ENCODE measurements at places on chromosomes 6 and 20.

DNA sequence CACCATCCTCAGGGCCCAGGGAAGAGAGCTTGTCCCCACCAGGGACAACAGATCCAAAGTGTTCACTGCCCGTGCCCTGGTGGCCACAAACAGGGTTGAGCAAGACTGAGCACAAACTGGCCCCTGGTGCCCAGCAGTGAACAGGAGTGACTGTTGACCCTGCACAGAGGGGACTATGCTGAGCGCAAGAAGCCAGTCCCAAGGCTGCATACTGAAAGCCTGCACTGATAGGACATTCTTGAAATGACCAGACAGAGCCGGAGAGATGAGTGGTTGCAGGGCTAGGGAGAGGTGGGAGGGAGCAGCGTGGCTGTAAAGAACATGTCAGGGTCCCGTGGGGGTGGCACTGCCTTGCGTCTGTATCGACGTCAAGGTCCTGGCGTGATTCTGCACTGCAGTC lies 2.9 kb upstream of the FNDC11 start:
- no peak for DNase-seq

DNA sequence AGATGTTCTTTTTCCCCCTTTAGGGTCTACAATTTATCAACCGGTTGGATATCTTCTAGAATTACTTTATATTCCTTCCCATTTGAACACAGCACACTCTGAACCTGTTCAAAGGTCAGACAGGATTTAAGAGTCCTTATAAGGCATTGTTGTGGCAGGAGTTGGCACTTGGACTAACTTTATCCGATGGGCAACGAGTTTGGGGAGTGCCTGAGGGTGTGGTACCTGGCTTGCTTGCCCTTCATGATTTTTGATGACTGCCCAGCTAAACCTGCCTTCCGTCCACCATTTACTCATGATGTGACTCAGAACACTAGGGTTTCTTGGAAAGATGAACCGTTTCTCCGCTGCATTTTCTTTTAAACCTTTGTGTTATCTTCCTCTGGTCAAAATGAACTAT lies 285.2 kb downstream of the FOXC1 start:
- no peak for DNase-seq

DNA sequence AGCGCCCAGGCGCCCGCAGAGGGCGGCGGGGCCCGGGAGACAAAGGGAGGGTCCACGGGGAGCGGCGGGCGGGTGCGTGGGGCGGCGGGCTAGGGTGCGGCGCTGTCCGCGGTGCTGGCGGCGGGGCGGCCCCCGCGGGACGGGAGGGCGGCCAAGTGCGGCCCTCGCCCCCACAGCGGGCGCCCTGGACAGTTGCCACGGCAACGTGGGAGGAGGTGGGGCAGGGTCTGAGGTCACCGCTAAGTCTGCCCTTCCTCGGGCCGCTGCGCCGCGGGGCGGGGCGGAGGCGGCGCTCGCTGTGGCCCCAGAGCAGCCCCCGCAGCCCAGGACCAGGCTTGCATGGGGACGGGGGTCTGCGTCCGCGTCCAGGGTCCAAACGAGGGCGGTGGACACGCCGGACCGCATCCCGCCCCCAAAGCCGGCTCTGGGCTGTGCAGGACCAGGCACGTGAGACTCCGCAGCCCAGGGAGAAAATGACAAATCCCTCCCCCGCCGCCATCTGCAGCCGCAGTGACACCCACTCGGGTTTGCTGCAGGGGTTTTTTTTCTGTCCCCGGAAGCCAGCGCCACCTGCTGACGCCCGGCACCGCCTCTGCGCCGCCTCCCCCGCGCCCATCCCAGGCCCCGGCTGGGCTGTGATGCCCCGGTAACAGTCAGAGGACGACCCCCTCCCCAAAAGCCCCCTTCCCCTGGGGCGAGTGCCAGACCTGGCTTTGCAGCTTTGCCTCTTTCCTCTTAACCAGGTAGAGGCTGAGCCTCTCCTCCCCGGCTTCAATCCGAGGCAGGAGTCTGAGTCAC lies 36.8 kb downstream of the YTHDF1 start:
- peak; percentile 70 for DNase-seq

DNA sequence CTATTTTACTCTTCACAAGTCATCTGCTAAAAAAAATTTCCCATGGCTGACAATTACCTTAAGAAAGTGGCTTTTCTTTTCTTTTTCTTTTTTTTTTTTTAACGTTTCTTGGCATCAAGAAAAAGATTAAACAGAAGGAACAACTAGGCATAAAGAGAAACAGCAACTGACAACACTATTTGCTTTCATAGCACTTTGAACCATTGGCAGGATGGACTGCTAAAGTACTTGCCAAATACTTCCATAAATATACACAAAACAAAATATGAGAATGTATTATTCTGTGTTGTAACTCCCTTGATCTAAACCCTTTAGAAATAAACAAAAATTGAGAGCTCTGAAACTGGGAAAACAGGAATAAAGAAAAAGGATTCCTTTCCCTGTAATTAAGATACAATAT lies 20.0 kb upstream of the PLN start:
- DNase-seq = no peak

DNA sequence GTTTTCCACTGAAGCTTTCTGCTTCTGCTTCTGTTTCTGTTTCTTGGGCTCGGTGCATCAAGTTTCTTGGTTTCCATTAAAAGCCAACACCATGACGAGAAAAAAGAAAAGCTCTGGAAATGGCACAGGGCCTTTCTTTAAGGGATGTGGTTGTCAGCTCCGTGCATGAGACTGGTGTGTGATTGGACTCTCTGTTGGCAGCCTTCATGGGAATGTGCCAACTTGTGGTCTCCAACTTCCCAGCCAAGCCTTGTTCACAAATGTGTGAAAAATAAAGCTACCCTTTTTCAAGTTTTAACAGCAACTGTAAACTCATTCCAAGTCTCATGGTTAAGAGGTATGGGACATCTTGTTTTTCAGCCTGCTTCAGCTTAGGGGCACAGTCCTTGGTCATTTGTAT lies 68.7 kb upstream of the CST7 start:
- DNase-seq = no peak

GRCh38 chr6:69935079-69935478 lies 68.7 kb downstream of the COL19A1 start:
- no peak for DNase-seq

GRCh38 chr6:97939440-97940168 lies 656.6 kb upstream of the MMS22L start:
- DNase-seq = no peak

DNA sequence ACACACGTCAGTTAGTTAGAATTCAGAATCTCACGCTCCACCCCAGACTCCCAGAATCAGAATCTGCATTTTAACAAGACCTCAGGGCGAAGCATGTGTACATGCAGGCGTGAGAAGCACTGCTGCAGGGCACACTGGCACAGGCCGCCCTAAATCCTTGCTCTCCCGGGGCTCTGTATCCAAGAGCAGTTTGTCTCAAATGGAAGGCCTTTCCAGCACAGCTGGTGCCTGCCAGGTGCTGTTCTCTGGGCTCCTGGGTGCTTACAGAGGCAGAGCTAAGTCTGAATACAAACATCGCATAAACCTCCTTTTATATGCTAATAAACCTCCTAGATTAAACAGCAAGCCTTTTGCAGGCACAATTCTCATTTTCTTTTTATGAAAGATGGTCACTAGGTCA lies 119.1 kb upstream of the CD93 start:
- no peak for DNase-seq

- no peak for DNase-seq
Measured at GRCh38 chr20:53216478-53216855, 244.3 kb downstream of the TSHZ2 start.

GRCh38 chr20:53052380-53052779 lies 80.2 kb downstream of the TSHZ2 start:
- no peak for DNase-seq

GRCh38 chr20:6401893-6402557 lies 279.2 kb upstream of the FERMT1 start:
- no peak for DNase-seq

- no peak for DNase-seq
Measured at GRCh38 chr6:6218759-6219085, 101.7 kb downstream of the F13A1 start.

DNA sequence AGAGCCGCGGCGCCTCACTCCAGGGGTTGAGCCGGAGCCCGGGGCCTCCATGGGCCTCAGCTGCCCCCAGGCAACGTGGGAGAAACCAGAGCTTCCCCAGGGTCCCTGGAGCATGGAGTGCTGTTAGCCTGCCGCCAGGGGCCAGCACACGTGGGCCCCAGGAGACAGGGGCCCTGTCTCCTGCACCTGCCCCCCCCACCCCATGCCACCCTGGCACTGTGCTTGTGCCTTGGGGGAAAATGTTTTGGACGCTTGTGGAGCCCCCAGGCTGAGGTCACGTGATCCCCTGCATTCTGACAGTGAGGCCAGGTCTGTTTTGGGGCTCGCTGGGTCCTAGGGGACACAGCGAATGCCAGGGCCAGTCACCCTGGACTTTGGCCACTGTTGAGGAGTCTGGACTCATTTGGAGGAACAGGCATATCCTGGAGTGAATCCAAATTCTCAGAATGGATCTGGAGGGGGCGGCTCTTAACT lies 30.2 kb upstream of the MPC1 start:
- no peak for DNase-seq

GRCh38 chr6:3825331-3825831 lies 23.8 kb upstream of the FAM50B start:
- no peak for DNase-seq

DNA sequence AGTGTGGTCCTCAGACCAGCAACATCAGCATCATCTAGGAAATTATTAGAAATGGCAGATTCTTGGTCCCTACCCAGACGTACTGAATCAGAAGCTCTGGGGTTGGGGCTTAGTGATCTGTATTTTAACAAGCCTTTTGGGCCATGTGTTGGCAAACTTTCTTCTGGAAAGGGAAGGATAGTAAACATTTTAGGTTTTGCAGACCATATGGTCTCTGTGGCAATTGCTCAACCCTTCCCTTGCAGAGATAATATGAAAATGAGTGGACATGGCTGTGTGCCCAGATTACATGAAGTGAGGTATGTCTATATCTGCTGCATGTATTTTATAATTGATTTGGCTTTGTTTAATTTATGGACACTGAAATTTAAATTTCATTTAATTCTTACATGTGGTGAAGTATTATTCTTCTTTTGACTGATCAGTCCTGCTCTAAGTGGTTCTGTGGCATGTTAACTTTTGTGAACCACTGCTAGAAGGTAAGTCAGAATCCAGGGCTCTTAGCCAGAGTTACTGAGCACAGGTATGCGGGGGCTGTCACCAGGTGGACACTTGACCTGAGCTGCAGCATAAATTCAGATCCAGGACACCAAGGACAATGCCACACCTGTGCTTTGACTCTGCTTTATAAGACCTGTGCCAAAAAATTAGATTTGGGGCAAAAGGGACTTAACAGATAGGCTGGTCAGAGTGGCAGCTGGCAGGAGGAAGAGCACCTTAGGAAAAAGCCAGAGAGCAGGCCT lies 43.2 kb downstream of the LY86 start:
- no peak for DNase-seq

GRCh38 chr6:130396722-130397121 lies 30.9 kb downstream of the TMEM200A start:
- DNase-seq = peak; percentile 30

DNA sequence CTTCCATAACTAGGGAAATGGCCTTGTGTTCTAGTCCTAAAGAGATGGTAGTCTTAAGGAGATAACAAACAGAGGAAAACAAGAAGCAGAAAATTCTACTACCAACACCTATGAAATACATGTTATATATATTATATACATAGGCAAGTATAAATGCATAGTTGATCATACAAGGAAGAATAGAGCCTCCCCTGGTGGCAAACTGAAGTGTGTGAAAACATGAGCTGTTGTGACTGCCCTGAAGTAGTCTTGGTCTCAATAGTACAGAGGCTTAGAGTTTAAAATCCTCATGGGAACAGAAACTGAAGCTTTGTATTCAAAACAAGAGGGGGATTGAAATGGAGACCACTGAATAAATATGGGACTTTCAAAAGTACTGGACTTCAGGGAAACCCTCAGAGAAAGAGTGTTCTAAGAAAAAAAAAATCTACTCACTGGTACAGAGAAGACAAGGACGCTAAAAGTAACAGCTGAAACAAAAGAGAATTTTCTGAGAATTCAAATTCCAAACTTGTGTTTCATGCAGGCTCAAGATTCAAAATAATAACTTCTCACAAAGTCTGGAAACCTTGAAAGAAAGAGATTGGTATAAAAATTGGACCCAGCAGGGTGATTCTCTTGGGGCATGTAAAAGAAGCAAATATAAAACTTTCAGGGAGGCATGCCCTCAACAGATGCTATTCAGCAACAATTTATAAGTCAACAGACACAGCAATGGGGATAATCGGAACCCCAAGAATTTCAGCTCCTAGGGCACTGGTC lies 59.7 kb upstream of the SAMD3 start:
- DNase-seq = peak; percentile 72

GRCh38 chr6:142395266-142395665 lies 93.5 kb downstream of the ADGRG6 start:
- DNase-seq = no peak

DNA sequence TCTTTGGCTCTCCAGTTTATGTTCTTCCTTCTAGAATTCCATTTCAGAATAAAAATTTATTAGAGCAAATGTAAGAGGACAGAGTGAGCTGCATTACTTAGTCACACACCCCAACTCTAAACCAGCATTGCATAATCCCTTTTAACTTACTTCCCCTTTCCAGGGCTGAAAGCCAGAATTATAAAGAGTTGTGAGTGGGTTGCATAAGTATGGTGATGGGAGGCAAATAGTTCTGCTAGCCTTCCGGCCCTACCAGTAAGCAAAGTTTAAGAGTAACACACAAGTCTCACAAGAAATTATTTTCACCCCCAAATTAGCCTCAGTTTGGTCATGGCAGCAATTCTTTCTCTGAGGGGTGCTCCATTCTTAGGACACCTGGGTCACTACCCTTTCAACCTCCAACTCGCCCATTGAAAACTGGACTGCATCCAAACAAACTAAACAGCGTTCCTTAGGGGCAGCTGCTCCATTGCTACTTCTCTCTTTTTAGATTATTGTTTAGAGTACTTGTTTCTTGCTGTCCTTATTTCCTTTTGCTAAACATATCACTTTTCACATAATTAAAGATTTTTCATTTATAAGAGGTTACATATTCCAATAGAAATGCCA lies 1.6 kb downstream of the KIAA0408 start:
- peak; percentile 9 for DNase-seq

- DNase-seq = no peak
Measured at GRCh38 chr6:81564470-81565068, 187.9 kb downstream of the TENT5A start.

GRCh38 chr6:170545405-170545804 lies 7.7 kb downstream of the PSMB1 start:
- no peak for DNase-seq

DNA sequence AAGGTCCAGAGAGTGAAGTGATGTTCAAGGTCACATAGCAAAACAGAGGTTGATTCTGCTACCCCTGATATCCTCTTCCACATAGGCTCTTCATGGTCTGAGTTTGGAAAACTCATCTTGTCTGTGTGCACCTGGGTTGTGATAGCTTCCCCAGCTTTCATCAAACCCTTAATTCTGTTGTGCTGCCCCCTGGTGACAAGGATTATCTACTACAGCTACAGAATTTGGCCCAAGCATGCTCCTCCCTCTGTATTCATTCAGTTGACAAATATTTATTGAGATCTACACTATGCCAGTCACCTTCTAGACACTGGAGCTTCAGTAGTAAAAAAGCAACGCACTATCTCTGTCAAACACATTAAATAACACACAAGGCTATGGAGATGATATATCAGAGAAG lies 50.4 kb downstream of the SMPDL3A start:
- DNase-seq = peak; percentile 42

- DNase-seq = no peak
Measured at GRCh38 chr6:130070326-130070725, 51.9 kb downstream of the L3MBTL3 start.

- no peak for DNase-seq
Measured at GRCh38 chr6:159416891-159417560, 247.8 kb downstream of the FNDC1 start.

- DNase-seq = no peak
Measured at GRCh38 chr6:146851837-146852236, 253.1 kb downstream of the ADGB start.

Data from CD4-positive, alpha-beta T cell treated with Interleukin-4 for 1 hour (primary cell).